Right kidney (tissue), 9 donors: ENCODE measurements at places on chromosomes 1 and 21.

GRCh38 chr21:45405271-45405818, 380 bp downstream of the COL18A1 start:
- DNase-seq, result no peak

- DNase-seq, result no peak
Measured at GRCh38 chr1:59007820-59008598, 224.2 kb upstream of the JUN start.

- DNase-seq, result no peak
Measured at GRCh38 chr1:145837656-145838055, 7.8 kb upstream of the NUDT17 start.

DNA sequence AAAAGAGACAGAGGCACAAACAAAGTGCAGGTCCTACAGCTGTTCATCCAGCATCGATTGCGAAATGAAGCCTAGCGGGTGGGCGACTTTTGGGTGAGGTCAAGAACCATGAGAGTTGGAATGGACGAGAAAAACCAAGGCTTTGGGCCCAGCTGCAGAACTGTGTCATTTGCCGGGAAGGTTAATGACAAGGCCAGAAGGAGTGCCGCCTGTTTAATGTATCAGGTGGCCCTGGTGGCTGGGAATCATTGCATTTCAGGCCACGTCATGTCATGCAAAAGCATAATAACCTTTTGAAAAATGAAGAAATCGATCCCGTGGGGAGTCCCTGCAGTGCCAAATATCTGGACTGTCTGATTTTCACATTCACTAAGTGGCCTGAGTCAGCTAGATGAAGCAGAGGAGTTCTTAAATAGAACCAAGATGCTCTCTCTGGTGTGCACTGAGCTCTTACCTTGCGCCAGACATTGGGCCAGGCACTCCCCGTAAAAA, 8.1 kb upstream of the RCC2 start:
- DNase-seq, result no peak

DNA sequence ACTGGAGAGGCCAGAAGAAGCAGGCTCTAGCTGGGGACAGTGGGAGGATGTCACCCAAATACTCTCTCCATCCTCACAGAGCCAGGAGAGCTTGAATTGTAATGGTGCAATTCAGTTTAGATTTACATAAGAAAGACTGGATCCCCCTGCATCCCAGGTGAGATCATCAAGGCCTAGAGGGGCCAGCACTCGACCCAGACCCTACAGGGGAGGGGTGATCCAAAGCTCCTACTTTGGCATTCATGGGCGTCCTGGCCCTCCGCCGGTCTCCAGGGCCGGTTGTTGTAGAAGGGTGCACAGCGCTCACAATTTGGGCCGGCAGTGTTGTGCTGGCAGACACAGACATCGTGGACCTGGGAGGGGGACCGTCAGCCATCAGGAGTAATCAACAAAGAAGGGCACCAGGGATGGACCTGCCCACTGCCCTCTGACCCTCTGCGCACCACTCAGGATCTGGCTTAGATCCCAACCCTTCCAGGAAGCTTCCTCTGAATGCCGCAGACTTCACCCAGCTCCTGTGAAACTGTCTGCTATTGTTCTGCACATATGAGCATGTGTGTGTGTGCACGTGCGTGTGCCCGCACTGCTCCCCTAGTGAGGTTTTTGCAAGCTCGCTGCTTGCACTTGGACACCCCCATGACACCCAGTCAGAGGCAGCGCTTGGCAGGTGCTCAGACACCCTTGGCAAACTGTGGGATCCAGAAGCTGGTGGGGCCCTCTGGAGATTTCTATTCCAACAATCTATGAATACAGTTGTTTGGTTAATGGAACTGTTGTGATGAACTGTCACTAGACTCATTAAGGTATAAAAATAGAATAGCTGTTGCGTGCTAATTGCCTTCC, 21.6 kb downstream of the LAMB3 start:
- DNase-seq, result no peak

GRCh38 chr1:146032631-146033219, 11.2 kb upstream of the HJV start:
- DNase-seq, result peak; percentile 32

DNA sequence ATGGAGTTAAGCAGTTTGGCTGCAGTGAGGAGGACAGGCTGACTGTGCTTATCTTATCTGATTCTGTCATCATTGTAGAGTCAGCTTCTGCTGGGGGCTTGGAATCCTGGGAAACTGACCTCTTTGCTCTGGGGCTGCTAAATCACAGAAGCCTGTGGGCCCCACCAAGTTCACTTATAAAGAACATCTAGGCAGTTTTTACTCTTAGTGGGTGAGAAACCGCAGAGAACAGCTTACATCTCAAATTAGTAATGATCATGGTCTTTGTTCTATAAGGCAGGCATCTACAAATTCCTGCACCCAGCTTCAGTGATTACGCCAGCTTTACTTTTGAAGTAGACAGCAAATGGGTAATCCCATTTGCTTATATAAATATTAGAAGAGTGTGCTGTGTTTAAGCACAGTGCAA, 75.7 kb downstream of the ZC3H11B start:
- no peak for DNase-seq

- DNase-seq, result no peak
Measured at GRCh38 chr1:44526295-44527073, 121.4 kb downstream of the RNF220 start.

GRCh38 chr1:203186446-203187303, at the start of gene CHI3L1:
TSS of gene CHI3L1 (minus strand) at chr1:203186704. CDS start at chr1:203186623, 81 bp downstream.
- DNase-seq, result peak; percentile 44

DNA sequence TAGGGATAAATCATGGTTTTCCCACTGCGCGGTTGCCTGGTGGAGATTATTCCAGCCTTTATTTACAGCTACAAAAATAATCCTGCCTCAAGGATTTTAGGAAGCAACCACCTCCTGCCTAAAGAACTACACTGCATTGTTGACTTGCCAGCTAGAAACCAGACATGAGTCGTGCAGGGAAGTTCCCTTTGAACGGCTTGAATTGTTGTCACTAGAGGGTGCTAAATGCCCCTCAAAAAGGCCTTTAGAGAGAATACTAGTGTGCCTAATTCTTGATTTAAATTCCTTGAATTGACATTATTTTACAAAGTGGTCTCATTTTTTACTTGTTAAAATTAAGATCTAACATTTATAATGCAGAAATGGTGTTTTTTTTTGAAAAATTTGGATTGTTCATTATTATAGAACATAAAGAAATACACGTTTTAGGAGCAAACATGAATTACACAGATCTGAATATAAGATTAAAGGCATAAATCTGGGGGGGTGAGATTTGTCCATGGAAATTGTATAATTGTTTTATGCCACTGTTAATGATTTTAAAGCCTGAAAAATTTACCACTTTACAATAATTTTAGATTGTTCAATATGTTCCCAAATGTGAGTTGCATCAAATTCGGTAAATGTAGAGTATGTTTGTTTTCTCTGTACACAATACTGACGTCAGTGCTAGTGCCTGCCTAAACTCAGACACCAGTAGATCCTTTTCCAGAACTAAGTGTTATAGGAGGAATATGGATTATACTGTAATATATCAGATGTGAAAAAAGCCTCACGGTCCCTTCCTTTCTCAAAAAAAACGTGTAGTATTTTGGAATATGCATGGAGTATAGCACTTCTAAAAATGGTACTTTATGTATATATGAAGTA, 7.6 kb upstream of the ERG start:
- DNase-seq, result no peak

DNA sequence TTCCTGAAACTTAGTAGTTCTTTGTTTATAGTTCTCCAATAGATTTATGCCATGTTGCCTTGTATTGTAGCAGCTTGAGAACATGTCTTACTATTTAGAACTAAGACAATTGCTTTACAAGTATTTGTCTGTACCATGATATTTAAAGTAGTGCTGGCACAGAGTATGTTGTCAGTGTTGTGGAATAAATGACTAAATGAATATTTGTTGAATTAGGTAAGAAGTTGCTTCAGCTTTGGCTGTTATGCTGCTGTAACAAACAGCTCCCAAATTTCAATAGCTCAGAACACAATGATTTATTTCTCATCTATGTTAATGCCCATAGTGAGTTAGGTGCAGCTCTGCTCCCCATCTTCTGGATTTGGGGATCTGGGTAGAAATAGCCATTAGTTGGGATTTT, 90.2 kb upstream of the VCAM1 start:
- no peak for DNase-seq

DNA sequence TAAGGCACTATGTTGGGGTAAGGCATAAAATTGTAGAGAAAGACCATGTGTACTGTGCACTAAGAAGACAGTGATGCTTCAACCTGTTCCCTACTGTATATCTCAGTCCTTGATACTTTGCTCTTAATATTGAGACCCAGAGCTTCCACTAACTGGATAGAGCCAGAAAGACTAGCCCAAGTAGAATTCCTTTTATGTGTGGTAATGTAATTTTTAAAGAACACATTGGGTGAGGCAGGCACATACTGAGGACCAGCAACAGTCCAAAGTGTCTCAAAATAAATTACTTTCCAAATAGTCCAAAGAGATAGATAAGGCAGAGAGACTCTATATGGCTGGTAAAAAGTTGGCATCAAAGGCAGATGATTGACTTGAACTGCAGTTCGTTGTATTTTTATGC, 31.4 kb upstream of the MROH9 start:
- DNase-seq, result no peak

DNA sequence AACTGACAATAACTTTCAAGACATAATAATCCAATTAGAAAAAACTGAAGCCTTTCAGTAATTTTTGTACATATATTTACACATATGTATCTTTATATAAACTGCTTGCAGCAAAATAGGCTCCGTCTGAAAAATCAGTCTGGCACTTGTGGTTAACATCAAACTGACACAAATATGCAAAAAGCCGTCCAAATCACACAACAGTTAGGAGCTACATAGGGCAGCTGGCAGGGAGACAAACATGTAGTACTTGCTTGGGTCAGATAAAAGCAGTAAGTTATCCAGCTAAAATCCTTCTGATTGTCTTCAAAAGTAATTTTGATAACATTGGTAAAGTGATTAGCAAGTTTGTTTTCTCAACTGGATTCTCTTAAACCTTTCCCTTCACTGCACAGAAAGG, 14.7 kb upstream of the GUCA2A start:
- DNase-seq, result no peak

DNA sequence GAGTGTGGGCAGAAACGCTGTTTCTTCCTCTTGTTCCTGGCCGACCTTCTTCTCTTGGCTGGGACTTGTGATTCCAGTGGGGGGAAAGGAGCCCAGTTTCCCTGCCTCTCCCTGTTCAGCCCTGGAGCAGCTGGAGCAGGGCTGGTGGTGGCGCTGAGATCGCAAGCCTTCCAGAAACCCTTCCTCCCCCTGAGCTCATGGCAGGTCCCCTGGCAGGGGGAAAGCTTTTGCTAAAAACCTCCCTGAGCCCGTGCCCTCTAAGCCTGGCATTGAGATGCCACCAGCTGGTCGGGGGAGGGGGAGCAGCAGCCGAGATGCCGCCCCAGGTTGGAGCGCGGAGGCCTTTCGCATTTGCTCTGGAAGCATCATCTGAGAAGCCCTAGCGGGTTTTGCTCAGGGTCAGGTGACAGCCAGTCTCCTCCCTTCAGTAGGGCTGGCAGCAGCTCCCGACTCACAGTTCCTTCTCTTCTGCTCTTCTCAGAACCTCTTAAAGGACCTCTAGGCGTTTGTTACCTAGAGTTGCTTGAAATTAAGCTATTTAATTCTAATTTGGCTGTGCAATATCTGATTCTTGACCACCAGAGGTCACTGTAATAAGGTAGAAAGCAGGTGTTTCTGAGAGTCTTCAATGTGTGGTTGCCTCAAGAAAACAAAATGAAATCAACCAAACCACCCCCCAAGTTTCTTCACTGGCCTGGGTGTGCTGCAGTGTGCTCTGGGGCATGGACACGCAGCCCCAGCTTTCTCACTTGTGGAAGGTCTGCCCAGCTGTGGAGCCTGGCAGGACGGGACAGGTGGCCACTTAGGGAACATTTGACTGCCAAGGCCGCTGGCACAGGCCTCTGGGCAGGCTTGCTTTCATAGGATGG, 257.3 kb downstream of the CAMTA1 start:
- DNase-seq, result peak; percentile 32

DNA sequence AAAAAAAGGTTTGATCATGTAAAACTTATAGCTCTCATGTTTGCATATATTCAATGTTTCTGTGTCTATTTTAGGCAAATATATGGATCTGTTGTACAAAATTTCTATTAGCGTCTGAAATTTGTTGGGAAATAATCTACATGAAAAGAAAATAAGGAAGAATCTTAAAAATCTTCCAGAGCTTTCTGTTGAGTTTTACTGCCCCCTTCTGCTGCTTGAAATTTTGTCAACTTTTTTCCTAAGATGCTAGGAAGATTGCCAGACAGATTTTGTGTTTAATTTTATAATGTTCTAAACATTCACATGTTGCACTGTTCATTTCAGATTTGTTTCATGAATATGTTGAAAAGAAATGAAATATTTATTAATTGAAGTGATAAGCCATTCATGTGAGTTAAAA, 2.5 kb upstream of the PTGS2 start:
- no peak for DNase-seq

DNA sequence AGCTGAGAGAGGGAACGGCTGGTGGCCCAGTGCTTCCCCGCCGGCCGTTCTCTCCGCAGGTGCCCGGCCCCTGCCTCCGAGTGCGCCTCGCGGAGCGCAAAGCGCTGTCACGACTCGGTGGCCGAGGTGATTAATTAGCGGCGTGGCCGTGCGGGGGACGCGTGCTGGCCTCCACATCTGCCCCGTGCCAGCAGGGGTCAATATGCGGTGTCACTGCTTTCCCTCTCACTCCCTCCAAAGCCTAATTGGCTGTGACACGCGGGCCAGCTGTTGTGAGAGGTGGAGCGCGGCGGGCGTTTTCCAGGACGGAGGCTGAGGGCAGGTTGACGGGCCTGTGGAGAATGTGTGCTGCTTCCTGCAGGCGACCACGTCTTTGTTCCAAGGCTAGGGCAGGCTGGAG, 239.0 kb downstream of the LMX1A start:
- DNase-seq, result peak; percentile 59

GRCh38 chr1:63537940-63538339, 14.6 kb downstream of the EFCAB7 start:
- no peak for DNase-seq

GRCh38 chr1:244576259-244576892, 76.5 kb upstream of the DESI2 start:
- no peak for DNase-seq

GRCh38 chr1:36492491-36492890, 9.8 kb upstream of the CSF3R start:
- no peak for DNase-seq
